ENCODE measurements at places on chromosomes 1 and 21.

GRCh38 chr21:41648591-41649031 is 118.2 kb downstream of the RIPK4 start:
- DNase-seq: no peak

DNA sequence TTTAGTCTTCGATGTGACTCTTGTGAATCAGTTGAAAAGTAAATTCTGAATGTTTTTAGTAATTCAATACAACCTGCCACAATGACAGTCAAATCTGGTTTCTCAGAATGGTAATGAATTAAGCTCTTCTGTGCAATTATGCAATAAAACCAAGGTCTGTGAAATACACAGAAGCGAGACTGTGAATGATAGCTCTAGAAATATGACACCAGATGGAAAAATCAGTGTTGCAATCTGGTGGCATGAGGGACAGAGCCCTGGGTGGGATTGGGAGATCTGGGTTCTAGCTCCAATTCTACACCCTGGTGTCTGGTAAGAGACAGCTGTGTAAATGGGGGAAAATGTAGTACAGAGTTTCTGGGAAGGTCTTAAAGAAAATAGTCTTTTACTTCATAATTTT is 586.4 kb upstream of the ZRANB2 start:
- DNase-seq: no peak

DNA sequence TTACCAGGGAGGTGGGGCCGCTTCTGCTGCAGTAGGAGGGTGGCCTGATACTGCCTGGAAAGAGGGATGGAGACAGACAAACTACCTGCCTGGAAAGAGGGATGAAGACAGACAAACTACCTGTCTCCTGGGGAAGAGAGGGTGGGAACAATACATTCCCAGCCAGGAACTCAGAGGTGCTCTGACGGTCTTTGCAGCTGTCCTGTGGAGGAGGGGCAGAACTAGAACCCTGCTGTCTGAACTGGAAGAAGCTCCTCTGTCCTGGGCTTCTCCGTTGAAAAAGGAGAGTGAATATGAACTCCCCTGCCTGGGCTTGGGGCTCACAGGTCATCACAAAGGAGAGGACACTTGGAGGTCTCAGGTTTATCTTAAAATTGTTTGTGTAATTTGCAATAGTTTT is 40.3 kb upstream of the ETV3 start:
- no peak for DNase-seq

DNA sequence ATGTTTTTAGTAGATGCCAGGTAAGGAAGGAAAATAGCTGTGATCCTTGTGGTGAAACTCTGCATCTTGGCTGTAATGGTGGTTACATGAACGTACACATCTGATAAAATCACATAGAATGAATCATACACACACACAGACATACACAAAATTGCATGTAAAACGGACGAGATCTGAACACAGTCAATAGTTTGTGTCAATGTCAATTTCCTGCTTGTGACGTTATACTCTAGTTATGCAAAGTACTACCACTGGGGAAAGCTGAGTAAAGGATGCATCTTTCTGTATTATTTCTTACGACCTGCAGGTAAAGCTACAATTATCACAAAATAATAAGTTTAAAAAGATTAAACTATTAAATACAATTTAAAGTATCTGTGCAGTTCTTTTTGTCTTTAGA is 493.7 kb upstream of the ZP4 start:
- DNase-seq: no peak

GRCh38 chr1:30601316-30602085 is 121.9 kb downstream of the MATN1 start:
- no peak for DNase-seq

- no peak for DNase-seq
Observed at GRCh38 chr1:1298861-1299685, 8.7 kb downstream of the ACAP3 start.

GRCh38 chr1:112988367-112988766 is 32.4 kb upstream of the SLC16A1 start:
- DNase-seq: no peak

DNA sequence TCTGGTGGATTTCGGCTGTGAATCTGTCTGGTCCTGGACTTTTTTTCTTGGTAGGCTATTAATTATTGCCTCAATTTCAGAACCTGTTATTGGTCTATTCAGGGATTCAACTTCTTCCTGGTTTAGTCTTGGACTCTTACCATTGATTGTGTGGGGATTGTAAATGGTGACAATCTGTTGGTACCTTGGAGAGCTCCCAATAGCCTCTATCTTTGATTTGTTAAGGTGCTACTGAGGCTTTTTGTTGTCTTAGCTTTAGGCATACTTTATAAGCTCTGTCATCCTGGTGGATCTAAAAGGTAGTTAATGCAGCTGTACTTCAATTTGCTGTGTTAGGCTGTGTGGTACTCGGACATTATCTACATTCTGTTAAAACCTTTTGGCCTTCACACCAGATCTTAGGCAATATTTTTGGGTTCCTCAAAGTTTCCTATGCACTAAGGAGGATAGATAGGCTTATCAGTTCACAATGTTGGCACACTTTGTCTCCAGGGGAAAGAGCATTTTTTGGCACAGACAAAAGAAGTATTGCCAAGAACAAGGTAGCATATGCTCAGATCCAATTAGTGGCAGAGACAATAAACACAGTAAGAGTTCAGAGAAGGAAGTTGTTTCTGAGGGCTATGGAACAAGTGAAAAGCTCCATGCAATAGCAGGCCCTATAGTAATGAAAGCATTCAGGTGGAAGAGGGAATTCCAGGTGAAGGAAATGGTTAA is 230.4 kb downstream of the PDE4B start:
- no peak for DNase-seq

DNA sequence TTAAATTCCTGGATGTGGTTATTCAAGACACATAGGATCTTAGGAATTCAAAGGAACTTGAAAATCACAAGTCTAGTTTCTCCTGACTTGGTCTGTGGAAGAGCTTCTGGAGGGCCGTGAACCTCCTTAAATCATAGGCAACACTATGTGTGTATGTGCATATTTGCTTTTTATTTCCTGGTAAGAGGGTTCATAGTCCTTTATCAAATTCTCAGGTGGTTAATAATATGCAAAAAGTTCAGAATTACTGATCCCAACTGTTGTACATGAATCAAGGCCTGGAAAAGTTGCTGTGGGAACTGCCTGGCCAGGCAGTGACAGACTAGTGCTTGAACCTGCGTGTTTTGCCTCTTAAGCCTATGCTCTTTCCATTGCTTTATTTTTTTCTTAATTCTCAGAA is 12.9 kb downstream of the MTR start:
- no peak for DNase-seq

DNA sequence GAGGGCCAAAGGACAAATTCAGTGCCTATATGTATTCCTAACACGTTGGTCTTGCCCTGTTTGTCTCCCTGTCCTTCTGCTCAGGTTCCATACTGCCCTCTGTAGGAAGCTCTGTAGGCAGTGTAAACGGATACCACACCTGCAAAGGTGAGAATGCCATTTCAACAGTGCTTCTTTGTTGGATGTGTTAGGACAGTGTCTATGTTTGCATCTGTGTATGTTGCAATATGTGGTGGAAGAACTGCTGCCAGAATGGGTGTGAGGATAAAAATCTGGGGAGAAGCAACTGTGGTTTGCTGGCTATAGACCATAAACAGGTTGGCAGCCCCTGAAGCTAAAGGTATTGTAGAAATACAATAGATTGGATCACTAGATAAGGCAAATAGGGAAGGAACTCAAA is 113.1 kb upstream of the BMP8A start:
- no peak for DNase-seq

DNA sequence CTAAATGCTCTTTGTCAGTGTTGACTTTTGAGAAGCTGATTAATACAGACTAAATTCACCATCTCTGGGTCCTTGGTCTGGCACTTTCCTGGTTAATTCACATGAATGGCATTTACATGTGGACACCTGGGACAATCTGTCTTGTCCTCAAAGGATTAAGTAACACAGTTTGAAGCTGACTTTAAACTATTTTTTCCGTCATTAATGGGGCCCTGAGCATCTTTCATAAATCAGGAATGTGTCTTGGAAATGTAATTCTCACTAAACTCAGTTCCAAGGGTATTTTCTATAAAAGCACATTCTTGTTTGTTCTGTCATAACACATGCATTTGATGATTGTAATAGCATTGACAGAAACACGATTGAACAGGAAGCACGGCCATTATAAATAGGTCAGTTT is 26.7 kb upstream of the NBL1 start:
- DNase-seq: no peak

- DNase-seq: peak; percentile 56
Observed at GRCh38 chr21:25837533-25838265, 102.9 kb downstream of the GABPA start.

DNA sequence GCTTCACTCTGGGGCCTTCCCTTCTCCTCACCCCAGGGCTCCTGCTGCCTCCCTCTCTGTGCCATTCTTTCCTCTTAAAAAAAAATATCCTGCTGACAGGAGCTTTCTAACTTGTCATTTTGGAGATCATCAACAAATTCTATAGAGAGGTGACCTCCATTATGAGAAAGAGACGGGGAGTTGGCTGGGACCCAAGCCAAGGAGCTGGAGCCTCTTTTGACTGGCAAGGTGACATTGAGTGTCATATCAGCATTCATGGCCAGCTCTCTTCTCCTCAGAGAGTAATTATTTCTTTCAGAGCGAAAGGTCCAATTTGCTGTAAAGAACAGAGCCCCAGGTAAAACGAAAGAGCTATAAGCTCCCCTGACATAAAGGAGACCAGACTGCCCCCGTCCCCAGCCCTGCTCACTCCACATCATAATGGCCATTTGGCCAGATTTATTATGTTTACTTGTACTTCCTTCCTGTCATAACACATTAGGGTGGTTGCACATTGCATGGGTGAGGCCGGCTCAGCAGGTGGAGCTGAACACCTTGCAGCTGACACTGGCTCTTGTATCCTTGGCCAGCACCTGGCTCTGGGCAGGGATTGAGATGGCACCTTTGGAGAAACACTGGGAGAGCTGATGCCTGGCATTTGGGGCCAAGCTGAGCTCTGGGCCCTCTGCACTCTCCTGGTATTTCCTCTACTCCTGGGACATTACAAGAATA is 404.0 kb upstream of the VAMP3 start:
- DNase-seq: no peak

- DNase-seq: no peak
Observed at GRCh38 chr1:91611483-91611917, 110.8 kb downstream of the CDC7 start.

- no peak for DNase-seq
Observed at GRCh38 chr1:35640380-35641232, 720 bp downstream of the PSMB2 start.

DNA sequence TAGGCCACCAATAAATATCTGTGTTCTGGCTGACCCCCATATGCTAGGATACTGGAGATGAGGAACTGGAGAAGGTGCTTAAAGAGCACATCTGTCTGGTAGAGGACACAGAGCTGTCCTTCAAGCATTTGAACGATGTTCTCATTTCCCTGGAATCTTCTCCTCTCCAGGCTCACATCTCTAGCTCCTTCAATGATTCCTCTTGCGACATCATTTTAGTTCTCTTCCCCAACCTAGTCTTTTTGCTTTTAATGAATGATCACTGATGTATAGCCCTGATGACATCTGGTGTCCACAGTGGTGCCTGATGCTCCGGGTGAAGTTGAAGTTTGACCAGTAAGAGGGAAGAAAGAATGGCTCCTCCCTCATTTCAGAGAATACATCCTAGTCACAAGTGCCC is 80.8 kb upstream of the UBE2U start:
- no peak for DNase-seq

DNA sequence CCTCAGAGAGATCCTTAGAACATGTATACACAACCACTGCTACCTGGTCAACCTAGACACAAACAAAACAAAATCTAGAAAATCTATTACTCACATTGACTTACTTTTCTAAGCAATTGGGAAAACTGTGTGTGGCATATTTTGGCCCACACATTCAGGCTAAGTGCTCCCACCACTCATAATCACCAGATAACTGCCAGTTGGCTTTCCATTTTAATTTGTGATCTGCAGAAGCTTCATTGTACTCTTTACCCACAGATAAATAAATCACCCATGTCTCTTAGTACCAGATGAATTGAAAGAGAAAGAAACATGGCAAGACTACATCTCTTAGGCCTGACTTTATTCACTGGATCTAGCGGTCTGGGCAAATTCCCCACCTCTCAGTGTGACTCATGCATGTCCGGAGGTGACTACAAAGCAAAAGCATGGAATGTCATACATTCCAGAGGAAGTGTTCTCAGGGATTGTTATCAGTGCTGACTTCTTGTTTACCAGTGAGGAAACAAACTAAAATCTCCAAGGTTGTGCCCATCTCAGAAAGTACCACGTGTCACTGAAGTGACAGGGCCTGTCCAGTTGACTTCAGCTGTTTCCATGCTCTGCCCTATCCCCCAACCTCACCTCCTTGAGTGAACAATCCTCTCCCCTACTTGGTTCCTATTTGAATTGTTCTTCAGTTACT is 52.4 kb upstream of the BCL10 start:
- peak; percentile 100 for DNase-seq

GRCh38 chr1:57530206-57530910 is 106.5 kb upstream of the DAB1 start:
- no peak for DNase-seq

GRCh38 chr21:15772654-15773053 is 42.9 kb downstream of the USP25 start:
- DNase-seq: no peak

DNA sequence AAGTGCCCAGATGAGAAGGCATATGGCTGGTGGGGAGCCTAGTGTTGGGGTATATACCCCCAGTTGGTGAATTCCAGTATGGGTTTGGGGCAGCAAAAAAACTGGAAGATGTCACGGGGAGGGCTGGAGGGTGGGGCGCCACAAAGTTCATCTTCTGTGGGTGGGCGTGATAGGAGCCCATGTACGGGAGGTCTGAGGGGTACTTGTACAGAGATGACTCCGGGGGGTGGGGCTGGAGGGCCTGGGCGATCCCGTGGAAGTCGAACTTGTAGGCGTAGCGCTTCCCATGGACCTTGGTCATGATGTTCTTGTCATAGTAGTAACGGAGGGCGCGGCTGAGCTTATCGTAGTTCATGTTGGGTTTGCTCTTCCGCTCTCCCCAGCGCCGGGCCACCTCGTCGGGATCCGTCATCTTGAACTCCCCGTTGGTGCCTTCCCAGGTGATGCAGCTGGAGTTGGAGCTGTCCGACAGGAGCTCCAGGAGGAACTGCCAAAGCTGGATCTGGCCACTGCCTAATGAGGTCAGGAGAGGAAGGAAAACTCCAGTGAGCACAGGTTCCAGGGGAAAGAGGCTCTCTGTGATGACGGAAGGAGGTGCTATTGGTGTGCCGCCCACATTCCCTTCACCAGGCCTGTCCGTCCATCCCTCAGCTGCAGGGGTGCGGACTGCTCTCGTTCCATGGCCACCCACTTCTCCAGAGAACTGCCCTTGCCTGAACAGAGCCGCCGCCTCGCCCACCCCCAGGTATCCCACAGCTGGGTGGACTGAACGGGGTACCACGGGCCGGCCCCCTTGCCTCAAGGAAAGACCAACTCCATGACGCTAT is 114.7 kb downstream of the ERG start:
- no peak for DNase-seq

GRCh38 chr21:35394634-35395369 is 345.7 kb upstream of the RUNX1 start:
- DNase-seq: no peak
